ENCODE measurements at places on chromosomes 13 and 19.
A peak's percentile ranks its signal among the peaks of the same experiment; 100 is the strongest.

- H3K4me1 ChIP-seq = no peaks in the 10 kb centered on the region
- no peaks in the 10 kb centered on the region for H3K27me3 ChIP-seq
- H3K36me3 ChIP-seq = peaks cover 87% of the 10 kb centered on the region
These were observed 142.4 kb downstream of the MYCBP2 start for GRCh38 chr13:77184455-77184854.

DNA sequence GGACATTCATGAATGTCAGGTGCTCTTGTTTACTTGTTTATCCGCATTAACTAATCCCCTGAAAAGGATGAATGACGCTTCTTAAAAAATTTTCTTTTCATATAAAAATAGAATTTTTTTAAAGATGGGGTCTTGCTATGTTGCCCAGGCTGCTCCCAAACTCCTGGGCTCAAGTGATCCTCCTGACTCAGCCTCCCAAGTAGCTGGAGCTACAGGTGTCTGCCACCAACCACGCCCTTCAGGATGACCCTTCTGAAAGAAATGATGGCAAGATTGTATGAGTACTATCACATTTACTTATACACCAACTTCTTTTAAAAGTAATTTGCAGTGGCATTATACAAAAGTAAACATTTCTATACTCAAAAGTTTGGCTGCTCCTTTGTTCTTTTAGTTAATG, 6.2 kb upstream of the EBPL start:
- DNase-seq = no peak
- no peak overlapping the region for H3K4me3 ChIP-seq
- peaks cover 28% of the 10 kb centered on the region for H3K36me3 ChIP-seq
- no peak overlapping the region for H3K27ac ChIP-seq
- no peaks in the 10 kb centered on the region for H3K27me3 ChIP-seq

DNA sequence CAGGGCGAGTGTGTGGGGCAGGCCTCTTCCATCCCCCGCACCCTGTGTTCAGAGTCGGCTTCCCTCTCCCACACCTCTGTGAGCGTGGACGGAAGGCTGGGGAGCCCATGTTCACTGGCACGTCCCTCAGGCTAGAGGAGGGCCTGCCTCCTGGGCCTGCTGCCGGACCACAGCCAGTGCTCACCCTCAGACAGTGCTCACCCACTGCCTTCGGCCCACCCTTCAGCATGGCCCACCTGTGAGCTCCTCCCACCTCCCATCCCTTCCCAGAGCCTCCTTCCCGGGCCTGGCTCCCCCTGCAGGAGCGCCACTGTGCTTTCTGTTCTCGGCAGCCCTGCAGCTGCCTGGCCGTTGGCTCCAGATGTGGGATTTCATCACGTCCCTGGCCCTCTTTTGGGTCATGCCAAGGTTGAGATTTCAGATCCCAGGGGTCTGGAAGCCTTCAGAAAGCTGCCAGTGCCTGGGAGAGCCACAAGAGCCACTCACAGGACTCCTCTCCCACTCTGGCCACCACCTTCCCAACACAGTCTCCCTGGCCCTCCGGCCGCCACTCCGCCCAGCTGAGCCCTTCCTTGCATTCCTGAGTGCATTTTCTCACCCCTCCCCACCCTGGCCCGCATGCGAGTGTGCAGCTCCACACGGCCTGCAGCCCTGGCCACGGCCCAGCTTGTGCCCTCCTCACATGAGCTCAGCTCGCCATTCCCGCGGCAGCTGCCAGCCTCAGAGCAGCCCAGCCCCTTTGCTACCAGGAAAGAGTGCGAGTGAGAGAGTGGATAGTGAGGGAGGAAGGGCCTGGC, 25.3 kb downstream of the CAPN12 start:
- H3K4me1 ChIP-seq = peaks cover 18% of the 10 kb centered on the region
- peak; percentile 79 for DNase-seq
- no peak overlapping the region for H3K4me3 ChIP-seq
- peak overlapping the region; percentile 65 for H3K27ac ChIP-seq
- H3K27me3 ChIP-seq = no peaks in the 10 kb centered on the region
- H3K36me3 ChIP-seq = peaks cover 98% of the 10 kb centered on the region

GRCh38 chr19:40398417-40399131, 8.6 kb upstream of the HIPK4 start:
- no peaks in the 10 kb centered on the region for H3K36me3 ChIP-seq
- peak; percentile 84 for DNase-seq
- H3K4me3 ChIP-seq = no peak overlapping the region
- no peaks in the 10 kb centered on the region for H3K27me3 ChIP-seq
- peaks cover 10% of the 10 kb centered on the region for H3K4me1 ChIP-seq

- H3K36me3 ChIP-seq = peaks cover 18% of the 10 kb centered on the region
- peak overlapping the region; percentile 9 for H3K27ac ChIP-seq
- H3K4me1 ChIP-seq = peaks cover 18% of the 10 kb centered on the region
- no peak overlapping the region for H3K4me3 ChIP-seq
- DNase-seq = peak; percentile 76
- H3K27me3 ChIP-seq = no peaks in the 10 kb centered on the region
These were observed 40.5 kb downstream of the MAU2 start for GRCh38 chr19:19361075-19361594.

- H3K27me3 ChIP-seq = no peaks in the 10 kb centered on the region
- H3K27ac ChIP-seq = no peak overlapping the region
- H3K36me3 ChIP-seq = no peaks in the 10 kb centered on the region
- no peaks in the 10 kb centered on the region for H3K4me1 ChIP-seq
- no peak for DNase-seq
- no peak overlapping the region for H3K4me3 ChIP-seq
These were observed 8.3 kb downstream of the TMEM143 start for GRCh38 chr19:48355365-48355954.

- H3K4me1 ChIP-seq = no peaks in the 10 kb centered on the region
- DNase-seq = no peak
- H3K4me3 ChIP-seq = no peak overlapping the region
- H3K27ac ChIP-seq = no peak overlapping the region
- no peaks in the 10 kb centered on the region for H3K36me3 ChIP-seq
These were observed 267.1 kb upstream of the EDNRB start for GRCh38 chr13:78185700-78186099.

DNA sequence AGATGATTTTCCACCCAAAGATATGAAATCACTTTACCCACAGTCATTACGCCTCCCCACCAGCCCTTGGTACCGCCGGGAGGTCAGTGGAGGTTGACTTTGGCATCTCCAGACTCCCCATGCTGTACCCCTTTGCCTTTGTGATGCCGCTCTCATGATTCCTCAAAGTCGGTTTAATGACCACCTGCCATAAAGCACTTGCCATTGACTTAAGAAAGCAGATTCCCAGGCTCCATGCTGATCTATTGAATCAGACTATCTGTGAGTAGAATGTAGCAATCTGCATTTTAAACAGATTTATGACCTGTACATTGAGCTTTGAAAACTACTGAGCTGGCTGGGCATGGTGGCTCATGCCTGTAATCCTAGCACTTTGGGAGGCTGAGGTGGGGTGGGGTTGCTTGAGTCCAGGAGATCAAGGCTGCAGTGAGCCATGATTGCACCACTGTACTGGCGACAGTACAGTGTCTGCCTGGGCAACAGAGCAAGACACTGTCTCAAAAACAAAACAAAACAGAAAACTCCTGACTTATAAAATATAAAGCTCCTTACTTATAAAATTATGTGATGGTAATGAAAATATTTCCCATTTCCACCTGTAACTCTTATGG, 235.2 kb downstream of the KLF5 start:
- H3K4me1 ChIP-seq = no peaks in the 10 kb centered on the region
- no peak overlapping the region for H3K27ac ChIP-seq
- H3K36me3 ChIP-seq = no peaks in the 10 kb centered on the region
- H3K4me3 ChIP-seq = no peak overlapping the region
- no peaks in the 10 kb centered on the region for H3K27me3 ChIP-seq
- no peak for DNase-seq

DNA sequence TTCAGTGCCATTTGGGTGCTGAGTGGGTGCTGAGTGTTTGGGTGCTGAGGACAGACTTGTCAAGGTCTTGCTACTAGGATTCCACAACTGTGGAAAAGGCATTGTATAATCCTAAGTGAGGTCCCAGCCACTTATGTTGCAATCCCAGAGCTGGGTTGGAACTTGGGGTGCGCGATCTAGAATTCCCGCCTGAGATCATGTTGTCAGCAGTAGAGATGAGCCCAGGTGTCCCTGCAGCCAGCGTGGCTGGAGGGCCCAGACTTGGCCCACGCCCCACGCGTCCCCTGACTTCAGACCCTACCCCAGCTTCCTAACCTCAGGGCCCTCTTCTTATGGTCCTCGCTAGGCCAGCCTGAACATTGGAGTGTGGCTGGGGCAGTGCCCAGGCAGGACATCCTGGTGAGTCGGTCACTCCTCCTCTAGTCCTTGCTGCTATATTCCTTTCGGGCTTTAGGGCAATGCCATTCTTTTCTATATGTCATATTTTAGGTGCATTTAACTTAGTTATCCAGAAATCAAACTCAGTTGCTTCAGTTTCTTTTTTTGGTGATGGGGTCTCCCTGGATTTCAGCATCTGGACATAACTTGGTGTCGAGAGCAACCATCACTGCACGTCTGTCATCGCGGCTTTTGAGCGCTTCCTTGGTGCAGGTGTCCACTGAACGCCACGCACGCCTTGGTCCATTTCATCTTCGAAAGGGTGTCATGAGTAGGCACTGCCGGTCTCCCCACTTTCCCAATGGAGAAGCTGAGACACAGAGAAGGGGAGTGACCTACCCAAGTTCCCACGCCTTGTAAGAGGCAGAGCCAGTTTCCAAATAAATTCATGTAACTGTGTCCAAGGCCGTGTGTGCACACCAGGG, 46.4 kb upstream of the F7 start:
- no peaks in the 10 kb centered on the region for H3K27me3 ChIP-seq
- H3K36me3 ChIP-seq = no peaks in the 10 kb centered on the region
- H3K27ac ChIP-seq = no peak overlapping the region
- peak; percentile 25 for DNase-seq
- no peak overlapping the region for H3K4me3 ChIP-seq

GRCh38 chr19:4523306-4524110, 5.2 kb upstream of the PLIN4 start:
- DNase-seq = peak; percentile 83
- H3K36me3 ChIP-seq = no peaks in the 10 kb centered on the region
- H3K4me3 ChIP-seq = no peak overlapping the region
- H3K27ac ChIP-seq = no peak overlapping the region
- H3K27me3 ChIP-seq = no peaks in the 10 kb centered on the region

DNA sequence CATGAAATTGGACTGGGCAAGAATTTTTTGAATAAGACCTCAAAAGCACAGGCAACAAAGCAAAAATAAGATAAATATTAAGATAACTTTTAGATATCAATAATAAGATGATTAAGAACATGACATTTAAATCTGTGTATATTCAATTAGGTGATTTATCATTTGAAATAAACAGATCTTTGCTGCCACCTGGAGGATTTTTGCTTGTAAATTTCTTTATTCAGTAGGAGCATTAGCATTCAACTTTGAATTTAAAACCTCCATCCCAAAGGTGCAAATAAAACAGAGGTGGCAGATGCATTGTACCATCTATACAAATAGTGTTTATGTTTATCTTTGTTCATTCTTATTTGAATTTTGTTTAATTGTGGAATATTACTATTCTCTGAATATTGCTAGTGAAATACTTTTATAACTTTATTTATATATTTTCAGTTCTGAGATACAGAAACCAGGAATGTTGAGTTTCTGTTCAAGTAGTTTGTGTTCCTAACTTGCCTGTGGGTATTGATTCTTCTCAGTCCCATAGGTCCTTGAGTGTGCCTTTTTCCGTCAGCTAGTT, 20.9 kb downstream of the COG6 start:
- H3K27ac ChIP-seq = no peak overlapping the region
- H3K4me1 ChIP-seq = no peaks in the 10 kb centered on the region
- no peak for DNase-seq
- no peak overlapping the region for H3K4me3 ChIP-seq
- peaks cover 30% of the 10 kb centered on the region for H3K36me3 ChIP-seq

- no peak overlapping the region for H3K27ac ChIP-seq
- no peak overlapping the region for H3K4me3 ChIP-seq
- no peaks in the 10 kb centered on the region for H3K27me3 ChIP-seq
- peaks cover 100% of the 10 kb centered on the region for H3K36me3 ChIP-seq
These were observed 21.4 kb upstream of the UPF3A start for GRCh38 chr13:114259974-114260373.

DNA sequence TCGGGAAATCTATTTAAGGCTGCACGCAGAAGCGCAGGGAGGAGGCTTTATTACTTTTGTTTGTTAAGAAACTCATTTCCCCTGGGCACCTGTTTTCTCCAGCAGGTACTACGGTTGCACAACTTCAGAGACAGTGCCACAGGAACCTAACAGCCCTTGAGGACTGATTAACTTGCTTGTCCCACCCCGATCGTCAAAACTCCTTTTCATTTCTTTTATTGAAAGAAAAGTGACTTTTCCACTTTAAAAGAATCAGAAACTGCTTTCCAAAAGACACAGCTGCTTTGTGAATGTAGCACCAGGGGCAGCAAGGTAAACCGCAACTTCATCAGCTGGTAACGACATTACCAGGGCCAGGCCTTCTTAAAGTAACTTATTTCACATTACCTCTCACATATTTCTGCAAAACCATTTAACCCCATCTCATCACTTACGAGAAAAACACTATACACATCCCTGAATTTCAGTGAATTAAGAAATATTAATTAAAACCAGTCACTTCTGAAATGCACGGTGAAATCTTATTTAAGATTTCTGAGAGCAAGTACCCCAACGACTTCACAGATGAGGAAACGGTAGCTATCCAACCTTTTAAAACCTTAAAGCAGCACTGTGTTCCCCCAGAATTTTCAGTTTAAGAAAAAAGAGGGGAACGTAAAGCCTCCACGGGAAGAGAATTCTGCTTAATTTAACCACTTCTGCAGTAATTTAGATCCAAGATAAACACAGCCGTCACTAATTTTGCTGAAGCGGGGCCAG, 1.4 kb downstream of the ANKRD10 start:
- DNase-seq = no peak

GRCh38 chr19:39474139-39474620, 6.5 kb upstream of the TIMM50 start:
- peaks cover 70% of the 10 kb centered on the region for H3K36me3 ChIP-seq
- H3K4me1 ChIP-seq = no peaks in the 10 kb centered on the region
- H3K27ac ChIP-seq = no peak overlapping the region
- H3K27me3 ChIP-seq = no peaks in the 10 kb centered on the region
- H3K4me3 ChIP-seq = no peak overlapping the region

GRCh38 chr19:14418856-14419105, 360 bp downstream of the DDX39A start:
- peak overlapping the region; percentile 87 for H3K27ac ChIP-seq
- no peaks in the 10 kb centered on the region for H3K27me3 ChIP-seq
- H3K36me3 ChIP-seq = peaks cover 3% of the 10 kb centered on the region
- peaks cover 21% of the 10 kb centered on the region for H3K4me1 ChIP-seq
- peak; percentile 89 for DNase-seq
- H3K4me3 ChIP-seq = peak overlapping the region; percentile 99

Measured in upper lobe of right lung (tissue), 1 donor.